Stimulated activated CD4-positive, alpha-beta T cell treated with anti-CD3 and anti-CD28 coated beads, Interleukin-1b, Interleukin-23, amount 100 ng/mL, for 1 hour (primary cell): ENCODE measurements at places on chromosomes 1 and 21.

- DNase-seq = no peak
Measured at GRCh38 chr1:235866205-235866912, at the start of gene LYST. LYST (minus strand) TSS chr1:235866906; CDS start chr1:235830417, 36,489 bp downstream.

DNA sequence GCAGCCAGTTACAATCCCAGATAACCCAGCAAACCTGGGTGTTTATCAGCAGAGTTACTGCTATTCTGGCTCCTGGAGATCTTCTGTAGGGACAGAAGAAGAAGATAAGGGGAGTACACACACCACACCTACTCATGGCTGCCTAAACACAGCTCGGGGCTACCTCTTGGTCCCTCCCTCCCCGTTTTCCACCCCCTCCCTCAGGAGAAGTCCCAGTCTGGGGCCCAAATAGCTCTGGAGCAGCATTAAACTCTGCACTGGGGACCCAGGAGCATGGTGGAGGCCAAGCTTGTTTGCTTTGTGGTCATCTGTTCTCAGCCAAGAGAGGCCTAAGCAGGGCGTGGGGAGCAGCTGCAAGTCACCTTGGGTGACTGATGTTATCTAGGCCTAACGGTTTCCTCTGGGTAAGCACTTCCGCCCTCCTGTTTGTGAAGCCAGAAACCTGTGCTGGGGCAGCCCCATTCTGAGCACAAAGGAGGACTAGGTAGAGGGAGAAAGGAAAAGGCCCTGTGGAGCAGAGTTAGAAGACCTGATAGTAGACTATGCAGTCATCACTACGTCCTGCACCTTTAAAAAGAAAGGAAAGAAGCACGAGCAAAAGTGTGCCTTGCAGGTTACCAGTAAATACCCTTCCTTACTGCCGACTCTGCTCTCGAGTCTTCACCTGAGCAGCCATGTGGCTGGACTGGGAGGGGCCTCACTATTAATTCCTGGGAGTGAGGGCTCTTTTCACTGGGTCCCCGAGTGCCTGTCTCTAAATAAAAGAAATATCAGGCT lies 2.0 kb upstream of the RCSD1 start:
- peak; percentile 35 for DNase-seq

DNA sequence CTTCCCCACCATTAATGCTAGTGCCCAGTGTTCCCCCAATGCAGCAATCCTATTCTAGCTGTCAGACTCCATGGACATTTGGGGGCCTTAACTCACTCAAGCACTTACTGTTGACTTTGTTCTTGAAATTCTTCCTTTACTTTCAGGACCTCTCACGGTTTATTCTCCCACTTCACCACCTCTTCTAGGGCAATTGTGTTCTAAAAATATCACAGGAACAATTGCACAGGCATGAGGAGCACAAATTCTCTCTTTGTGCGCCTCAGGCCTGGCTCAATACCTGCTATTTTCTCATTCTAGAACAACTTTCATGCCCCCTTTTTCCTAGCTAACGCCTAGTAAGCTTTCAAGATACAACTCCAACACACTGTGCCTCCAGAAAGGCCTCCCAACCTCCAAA lies 7.3 kb downstream of the MAB21L3 start:
- DNase-seq = no peak

DNA sequence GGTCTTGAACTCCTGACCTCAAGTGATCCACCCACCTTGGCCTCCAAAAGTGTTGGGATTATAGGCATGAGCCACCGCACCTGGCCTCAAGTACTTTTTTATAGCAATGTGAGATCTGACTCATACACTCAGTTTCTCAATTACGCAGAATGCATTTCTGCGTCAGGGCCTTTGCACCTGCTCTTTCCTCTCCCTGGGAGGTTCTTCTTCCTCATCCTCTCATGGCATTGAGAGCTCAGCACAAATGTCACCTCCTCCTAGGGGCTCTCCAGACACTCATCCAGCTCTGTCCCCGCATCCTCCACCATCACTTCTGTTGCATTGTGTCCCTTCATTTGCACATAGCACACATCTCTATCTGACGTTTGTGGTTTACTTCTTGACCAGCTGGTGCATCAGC lies 418.8 kb downstream of the PTPRU start:
- no peak for DNase-seq

- no peak for DNase-seq
Measured at GRCh38 chr1:175824079-175824478, 80.7 kb upstream of the TNR start.

- no peak for DNase-seq
Measured at GRCh38 chr1:121517586-121518230, 332.9 kb downstream of the SRGAP2C start.

GRCh38 chr1:181140891-181141290 lies 52.4 kb downstream of the IER5 start:
- DNase-seq = no peak

GRCh38 chr1:181033799-181034451 lies at the start of gene MR1:
MR1 (plus strand) TSS chr1:181033983; CDS start chr1:181034008, 25 bp downstream.
- DNase-seq = no peak

DNA sequence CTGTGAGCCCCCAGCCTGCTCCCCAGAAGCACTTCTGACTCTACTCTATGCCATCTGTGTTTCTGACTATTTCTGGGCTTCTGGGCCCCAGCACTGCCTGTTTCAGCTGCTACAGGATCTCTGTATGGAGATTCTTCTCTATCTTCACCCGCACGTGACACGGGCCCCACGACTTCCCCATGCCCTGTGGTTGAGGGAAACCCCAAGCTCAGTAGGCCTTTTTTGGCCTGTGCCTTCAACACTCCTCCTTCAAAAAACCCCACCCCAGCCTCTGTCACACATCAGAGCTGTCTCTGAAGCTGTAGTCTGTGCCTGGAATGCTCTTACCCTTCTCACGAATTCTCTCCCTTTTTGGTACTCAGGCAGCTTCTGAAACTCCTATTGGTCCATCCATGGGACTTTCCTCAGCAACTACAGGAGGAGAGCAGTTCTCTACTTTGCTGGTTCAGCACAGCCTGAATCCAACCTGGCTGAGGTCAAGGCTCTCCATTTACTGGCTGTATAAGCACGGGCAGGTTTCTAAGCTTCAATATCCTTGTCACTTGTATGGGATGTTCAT lies 2.0 kb upstream of the NID1 start:
- DNase-seq = peak; percentile 49

GRCh38 chr1:9822490-9822889 lies 1.3 kb downstream of the CLSTN1 start:
- no peak for DNase-seq

GRCh38 chr1:246506367-246506673 lies 759 bp downstream of the SMYD3 start:
- no peak for DNase-seq

GRCh38 chr1:206903687-206904086 lies 6.4 kb downstream of the IL24 start:
- DNase-seq = no peak

DNA sequence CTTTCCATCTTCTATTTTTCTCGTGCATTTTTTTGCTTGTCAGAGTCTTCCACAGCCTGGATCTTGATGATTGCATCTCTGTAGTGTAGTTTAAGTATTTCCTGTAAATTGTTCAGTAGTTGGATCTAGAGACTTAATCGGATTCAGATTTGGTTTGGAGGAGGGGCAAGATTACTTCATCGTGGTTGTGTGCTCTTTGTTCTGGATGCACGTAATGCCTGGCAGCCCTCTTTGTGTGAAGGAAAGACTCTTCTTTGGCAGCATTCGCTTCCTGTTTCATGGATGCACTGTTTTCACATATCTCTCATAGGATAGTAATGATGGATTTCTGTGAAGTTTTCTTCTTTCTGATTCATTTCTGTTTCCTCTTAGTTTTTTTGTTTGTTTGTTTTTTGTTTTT lies 14.2 kb downstream of the SEMA4A start:
- no peak for DNase-seq

DNA sequence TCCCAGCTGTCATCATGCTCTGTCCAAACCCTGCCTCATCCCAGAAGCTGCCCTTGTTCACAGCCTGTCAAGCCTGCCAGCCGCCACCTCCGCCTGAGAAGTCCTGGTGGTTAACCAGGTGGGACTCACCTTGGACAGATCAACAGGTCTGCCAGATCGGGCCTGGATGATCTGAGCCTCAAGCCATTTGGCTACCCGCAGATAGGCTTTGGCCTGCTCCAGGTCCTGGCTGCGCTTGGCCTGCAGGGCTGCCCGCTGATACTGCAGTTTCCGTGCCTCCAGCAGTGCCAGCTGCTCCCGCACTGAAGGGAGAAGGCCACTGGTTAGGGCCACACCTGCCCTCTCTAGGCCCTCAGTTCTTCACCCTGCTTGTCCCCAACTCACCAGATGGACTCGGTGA lies 8.6 kb downstream of the CC2D1B start:
- DNase-seq = no peak

- no peak for DNase-seq
Measured at GRCh38 chr1:89356658-89357400, 7.0 kb upstream of the GBP6 start.
